ENCODE measurements at places on chromosomes 3 and 15. TPM values are rescaled to one million over a fixed set of nuclear protein-coding genes. Genes with fewer than 3 reads are reported as not detected.

REC114 gene
- not detected for total RNA-seq

FGF7 gene
- 18.5 TPM for total RNA-seq

AGTR1 gene
- 4.4 TPM for total RNA-seq

C3orf22 gene
- not detected for total RNA-seq

RASSF1 gene
- 26.7 TPM for total RNA-seq

TNFAIP8L3 gene
- 2.9 TPM for total RNA-seq

MEX3B gene
- total RNA-seq: not detected

KLHL6 gene
- total RNA-seq: 1.6 TPM
